Calu3 (cell line): ENCODE measurements at places on chromosomes 5 and 9. TPM values are rescaled to one million over a fixed set of nuclear protein-coding genes. Genes with fewer than 3 reads are reported as not detected.

The IPO11 gene
- 43.4 and 47.3 TPM in 2 replicates for total RNA-seq

The ITK gene
- not detected in 2 replicates for total RNA-seq

The CDX1 gene
- total RNA-seq = not detected in 2 replicates

- H3K36me3 ChIP-seq = peaks cover 5% of the 10 kb centered on the region
- no peak for DNase-seq
- no peak overlapping the region for H3K4me3 ChIP-seq
- H3K27ac ChIP-seq = no peak overlapping the region
These were observed 6.1 kb downstream of the IRX4 start for GRCh38 chr5:1876660-1877064.

- H3K4me1 ChIP-seq = peaks cover 18% of the 10 kb centered on the region
- no peaks in the 10 kb centered on the region for H3K36me3 ChIP-seq
- peaks cover 37% of the 10 kb centered on the region for H3K27me3 ChIP-seq
- no peak within 1 kb of the TSS for H3K27ac ChIP-seq
- DNase-seq = peak; percentile 26
These were observed at the start of gene SHISAL2B for GRCh38 chr5:64690417-64691151. TSS of gene SHISAL2B (plus strand) at chr5:64690503. CDS start at chr5:64690624, 121 bp downstream.

DNA sequence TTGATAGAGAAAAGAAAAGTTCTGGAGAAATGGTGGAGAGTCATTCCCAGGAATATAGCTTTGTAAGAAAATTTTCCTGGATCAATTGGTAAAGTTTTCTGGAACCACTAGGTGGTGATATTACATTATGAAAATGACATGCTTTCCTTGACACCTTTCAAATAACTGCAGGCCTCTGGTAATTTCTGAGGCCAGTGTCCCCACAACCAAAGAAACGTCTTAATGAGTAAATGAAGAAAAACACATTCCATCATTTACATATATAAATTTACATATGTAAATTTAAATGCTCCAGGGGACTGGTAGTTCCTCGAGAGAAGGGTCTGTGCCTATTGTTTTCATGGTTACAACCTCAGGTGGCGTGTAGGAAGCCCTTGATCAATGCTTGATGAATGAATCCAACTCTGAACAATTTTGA lies 17.2 kb upstream of the RGS3 start:
- H3K27me3 ChIP-seq = no peaks in the 10 kb centered on the region
- DNase-seq = no peak
- H3K4me1 ChIP-seq = no peaks in the 10 kb centered on the region
- no peak overlapping the region for H3K4me3 ChIP-seq

The GFPT2 gene
- 0.12 TPM in 1 of 2 replicates, not detected in the other for total RNA-seq

GRCh38 chr5:178304016-178304415 lies 71.4 kb upstream of the PHYKPL start:
- no peaks in the 10 kb centered on the region for H3K36me3 ChIP-seq
- H3K27me3 ChIP-seq = peaks cover 51% of the 10 kb centered on the region
- H3K4me3 ChIP-seq = no peak overlapping the region
- H3K4me1 ChIP-seq = no peaks in the 10 kb centered on the region
- DNase-seq = no peak
- no peak overlapping the region for H3K27ac ChIP-seq

- H3K4me3 ChIP-seq = no peak overlapping the region
- peaks cover 26% of the 10 kb centered on the region for H3K36me3 ChIP-seq
- DNase-seq = no peak
- H3K27me3 ChIP-seq = no peaks in the 10 kb centered on the region
- no peaks in the 10 kb centered on the region for H3K4me1 ChIP-seq
These were observed 3.4 kb upstream of the ZDHHC11 start for GRCh38 chr5:854217-854616.

DNA sequence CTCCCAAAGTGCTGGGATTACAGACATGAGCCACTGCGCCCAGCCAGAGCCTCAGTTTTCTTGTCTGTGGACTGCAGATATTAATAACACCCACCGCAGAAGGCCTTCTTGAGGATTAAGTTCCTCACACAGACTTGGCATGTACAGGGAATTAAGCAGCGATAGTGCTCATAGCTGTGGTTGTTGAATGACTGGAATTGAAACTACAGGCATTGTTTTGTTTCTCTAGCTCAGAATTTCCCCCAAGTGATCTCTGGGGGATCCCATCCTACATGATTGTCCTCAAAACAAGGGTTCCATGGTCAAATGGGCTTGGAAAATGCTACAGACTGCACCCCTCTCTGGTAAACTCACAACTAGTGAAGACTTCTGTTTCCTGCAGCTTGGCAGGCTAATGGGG lies 44.2 kb upstream of the TDRD7 start:
- no peak overlapping the region for H3K27ac ChIP-seq
- H3K27me3 ChIP-seq = no peaks in the 10 kb centered on the region
- no peaks in the 10 kb centered on the region for H3K4me1 ChIP-seq
- no peaks in the 10 kb centered on the region for H3K36me3 ChIP-seq
- no peak for DNase-seq

- no peaks in the 10 kb centered on the region for H3K36me3 ChIP-seq
- H3K4me3 ChIP-seq = no peak overlapping the region
- DNase-seq = no peak
- H3K27ac ChIP-seq = no peak overlapping the region
- no peaks in the 10 kb centered on the region for H3K27me3 ChIP-seq
- no peaks in the 10 kb centered on the region for H3K4me1 ChIP-seq
These were observed 50.9 kb upstream of the ANKH start for GRCh38 chr5:14922456-14922855.

- no peak for DNase-seq
- H3K27me3 ChIP-seq = no peaks in the 10 kb centered on the region
- H3K27ac ChIP-seq = peak overlapping the region; percentile 49
- peaks cover 78% of the 10 kb centered on the region for H3K36me3 ChIP-seq
- H3K4me1 ChIP-seq = peaks cover 53% of the 10 kb centered on the region
These were observed 127.7 kb downstream of the C9orf50 start for GRCh38 chr9:129493002-129493705.

The SARDH gene
- total RNA-seq = 0.12 TPM in 1 of 2 replicates, not detected in the other

DNA sequence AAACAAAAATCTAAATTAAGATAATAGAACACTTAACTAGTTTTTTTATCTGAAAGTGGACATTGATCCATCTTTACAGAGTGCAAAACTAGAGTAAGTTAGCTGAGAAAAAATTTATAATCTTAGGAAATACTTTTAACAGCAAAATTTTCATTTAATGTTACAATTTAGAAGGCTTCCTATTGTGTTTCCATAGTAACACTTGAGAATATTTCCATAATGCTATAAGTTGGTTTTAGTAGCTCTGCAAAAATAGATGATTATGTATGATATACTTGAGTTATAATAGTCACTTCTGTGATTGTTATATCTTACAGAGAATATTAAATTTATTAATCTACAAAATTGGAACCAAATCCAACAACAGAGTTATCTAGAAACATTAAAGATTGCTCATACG lies 78.6 kb downstream of the MTREX start:
- H3K4me1 ChIP-seq = peaks cover 25% of the 10 kb centered on the region
- no peaks in the 10 kb centered on the region for H3K27me3 ChIP-seq
- peaks cover 22% of the 10 kb centered on the region for H3K36me3 ChIP-seq
- no peak overlapping the region for H3K4me3 ChIP-seq

GRCh38 chr9:128607642-128608350 lies 48.9 kb downstream of the DYNC2I2 start:
- DNase-seq = no peak
- no peak overlapping the region for H3K27ac ChIP-seq
- no peaks in the 10 kb centered on the region for H3K27me3 ChIP-seq
- no peak overlapping the region for H3K4me3 ChIP-seq
- H3K4me1 ChIP-seq = no peaks in the 10 kb centered on the region

DNA sequence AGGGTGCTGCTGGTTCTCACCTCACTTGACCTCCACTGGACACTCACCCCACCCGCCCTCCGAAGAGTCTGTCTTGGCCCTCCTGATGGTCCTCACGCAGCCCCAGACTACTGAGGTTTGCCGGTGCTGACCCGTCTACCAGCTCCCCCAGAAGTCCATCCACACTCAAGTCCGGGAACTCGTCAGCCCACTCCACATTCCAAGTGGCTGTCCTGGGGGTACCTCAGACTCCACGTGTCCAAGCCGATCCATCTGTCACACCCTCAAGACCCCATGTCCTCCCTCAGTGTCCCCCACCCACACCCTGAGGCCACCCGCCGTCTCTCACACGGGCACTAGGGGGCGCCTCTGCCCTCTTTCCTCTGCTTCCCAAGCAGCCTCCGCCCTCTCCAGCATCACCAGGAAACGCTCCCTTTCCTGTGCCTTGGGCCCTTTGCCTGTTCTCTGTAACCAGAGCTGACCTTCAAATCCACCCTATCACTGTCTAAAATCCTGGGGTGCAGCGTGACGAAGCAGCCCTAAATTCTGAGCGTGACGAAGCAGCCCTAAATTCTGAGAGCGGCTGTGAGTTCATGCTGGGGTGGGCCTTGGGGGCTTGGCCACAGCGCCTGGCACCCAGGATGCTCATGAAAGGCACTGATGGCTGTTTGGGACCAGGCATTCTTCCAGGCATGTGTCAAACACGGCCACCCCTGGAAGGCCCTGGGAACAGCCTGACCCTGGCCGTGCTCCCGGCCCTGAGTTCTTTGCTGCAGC lies 95.7 kb downstream of the KCNT1 start:
- no peak overlapping the region for H3K27ac ChIP-seq
- no peak overlapping the region for H3K4me3 ChIP-seq
- H3K27me3 ChIP-seq = peaks cover 13% of the 10 kb centered on the region
- no peaks in the 10 kb centered on the region for H3K36me3 ChIP-seq

DNA sequence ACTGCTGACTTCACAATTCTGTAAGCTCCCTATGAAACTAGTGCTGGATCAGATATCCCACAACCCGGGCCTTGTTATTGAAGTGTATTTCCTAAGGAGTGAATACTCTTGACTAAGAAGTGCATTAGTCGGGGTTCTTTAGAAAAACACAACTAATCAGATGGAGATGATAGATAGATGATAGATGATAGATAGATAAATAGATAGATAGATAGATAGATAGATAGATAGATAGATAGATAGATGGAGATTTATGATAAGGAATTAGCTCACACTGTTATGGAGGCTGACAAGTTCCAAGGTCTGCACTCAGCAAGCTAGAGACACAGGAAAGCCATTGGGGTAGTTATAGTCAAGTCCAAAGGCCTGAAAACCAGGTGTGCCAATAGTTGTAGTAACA lies 214.6 kb upstream of the COX7C start:
- no peaks in the 10 kb centered on the region for H3K36me3 ChIP-seq
- H3K27ac ChIP-seq = no peak overlapping the region
- H3K4me1 ChIP-seq = no peaks in the 10 kb centered on the region
- no peaks in the 10 kb centered on the region for H3K27me3 ChIP-seq
- DNase-seq = no peak
- no peak overlapping the region for H3K4me3 ChIP-seq

GRCh38 chr9:77883846-77884771 lies 147.5 kb downstream of the GNAQ start:
- no peaks in the 10 kb centered on the region for H3K36me3 ChIP-seq
- H3K4me1 ChIP-seq = peaks cover 35% of the 10 kb centered on the region
- no peaks in the 10 kb centered on the region for H3K27me3 ChIP-seq
- DNase-seq = no peak

The PAX5 gene
- not detected in 2 replicates for total RNA-seq

The HRCT1 gene
- 0.69 and 0.90 TPM in 2 replicates for total RNA-seq

The PCDHA9 gene
- total RNA-seq = 0.59 and 0.66 TPM in 2 replicates

DNA sequence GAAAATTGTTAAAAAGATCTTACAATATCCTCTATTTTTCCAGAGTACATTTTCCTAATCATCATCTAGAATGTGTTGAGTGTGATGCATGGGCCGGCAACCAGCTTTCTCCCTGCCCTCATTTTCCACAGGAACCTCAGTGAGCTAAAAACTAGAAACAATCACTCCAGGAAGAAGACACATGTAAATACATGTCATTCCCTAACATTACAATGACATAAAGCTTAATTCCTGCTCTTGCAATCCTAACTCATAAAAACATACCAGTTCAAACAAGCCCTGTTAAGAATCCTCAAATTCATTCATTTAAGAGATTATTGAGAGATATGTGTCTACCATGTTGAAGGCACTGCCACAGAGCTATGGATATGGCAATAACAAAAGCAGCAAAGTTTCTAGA lies 18.5 kb upstream of the ZNF622 start:
- peaks cover 25% of the 10 kb centered on the region for H3K4me1 ChIP-seq
- H3K27me3 ChIP-seq = no peaks in the 10 kb centered on the region
- no peak overlapping the region for H3K27ac ChIP-seq
- DNase-seq = no peak
- no peak overlapping the region for H3K4me3 ChIP-seq

The BAAT gene
- total RNA-seq = 10.2 and 18.6 TPM in 2 replicates

The MELK gene
- 18.3 and 20.8 TPM in 2 replicates for total RNA-seq

The FBXL7 gene
- total RNA-seq = not detected in 2 replicates

GRCh38 chr5:65855766-65856315 lies 70.5 kb upstream of the ERBIN start:
- no peak overlapping the region for H3K27ac ChIP-seq
- no peak for DNase-seq
- no peaks in the 10 kb centered on the region for H3K36me3 ChIP-seq

The LRRC26 gene
- 0.52 and 0.98 TPM in 2 replicates for total RNA-seq

GRCh38 chr9:137427454-137428310 lies 4.5 kb downstream of the NOXA1 start:
- H3K27me3 ChIP-seq = no peaks in the 10 kb centered on the region
- no peak overlapping the region for H3K27ac ChIP-seq
- peaks cover 8% of the 10 kb centered on the region for H3K4me1 ChIP-seq
- DNase-seq = no peak

The COL23A1 gene
- total RNA-seq = not detected in 2 replicates

The ZNF483 gene
- total RNA-seq = not detected in 2 replicates

DNA sequence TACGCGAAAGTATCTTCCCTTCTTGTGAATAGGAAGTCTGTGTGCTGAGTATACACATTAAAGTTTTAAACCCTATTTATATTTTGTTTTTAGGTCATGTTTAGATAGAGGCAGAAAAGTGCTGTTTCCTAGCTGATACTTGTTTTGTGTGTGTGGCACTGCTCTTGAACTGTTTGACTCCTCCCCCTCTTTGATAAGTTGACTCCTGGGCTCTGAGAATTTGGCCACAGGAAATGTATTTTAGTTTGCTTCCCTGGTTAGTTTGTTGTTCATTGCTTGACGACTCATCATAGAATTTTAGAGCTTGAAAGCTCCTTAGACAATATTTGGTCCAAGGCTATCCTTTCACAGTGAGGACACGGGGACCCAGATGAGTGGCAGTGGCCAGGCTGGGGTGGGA lies 2.0 kb upstream of the CDC14B start:
- H3K36me3 ChIP-seq = peaks cover 32% of the 10 kb centered on the region
- H3K27me3 ChIP-seq = no peaks in the 10 kb centered on the region
- peaks cover 20% of the 10 kb centered on the region for H3K4me1 ChIP-seq
- no peak overlapping the region for H3K27ac ChIP-seq
- no peak for DNase-seq

The TMC1 gene
- not detected in 2 replicates for total RNA-seq

The AMBP gene
- 2.7 and 3.9 TPM in 2 replicates for total RNA-seq
